ENCODE measurements at places on chromosomes 3 and 15. TPM values are rescaled to one million over a fixed set of nuclear protein-coding genes. Genes with fewer than 3 reads are reported as not detected.

Gene ZMYND10
- not detected for polyA plus RNA-seq

Gene CHD2
- 48.3 TPM for polyA plus RNA-seq

Gene PIGZ
- polyA plus RNA-seq: 1.7 TPM

Gene SOX14
- not detected for polyA plus RNA-seq

Gene GCSAM
- not detected for polyA plus RNA-seq

Gene C3orf85
- not detected for polyA plus RNA-seq

Gene ABTB1
- 3.7 TPM for polyA plus RNA-seq

Measured in Purkinje cell (primary cell).